Sciatic nerve (tissue), 2 donors: ENCODE measurements at places on chromosomes 16 and 17.

- no peak for DNase-seq
These were observed 4.4 kb downstream of the GJD3 start for GRCh38 chr17:40360091-40360490.

DNA sequence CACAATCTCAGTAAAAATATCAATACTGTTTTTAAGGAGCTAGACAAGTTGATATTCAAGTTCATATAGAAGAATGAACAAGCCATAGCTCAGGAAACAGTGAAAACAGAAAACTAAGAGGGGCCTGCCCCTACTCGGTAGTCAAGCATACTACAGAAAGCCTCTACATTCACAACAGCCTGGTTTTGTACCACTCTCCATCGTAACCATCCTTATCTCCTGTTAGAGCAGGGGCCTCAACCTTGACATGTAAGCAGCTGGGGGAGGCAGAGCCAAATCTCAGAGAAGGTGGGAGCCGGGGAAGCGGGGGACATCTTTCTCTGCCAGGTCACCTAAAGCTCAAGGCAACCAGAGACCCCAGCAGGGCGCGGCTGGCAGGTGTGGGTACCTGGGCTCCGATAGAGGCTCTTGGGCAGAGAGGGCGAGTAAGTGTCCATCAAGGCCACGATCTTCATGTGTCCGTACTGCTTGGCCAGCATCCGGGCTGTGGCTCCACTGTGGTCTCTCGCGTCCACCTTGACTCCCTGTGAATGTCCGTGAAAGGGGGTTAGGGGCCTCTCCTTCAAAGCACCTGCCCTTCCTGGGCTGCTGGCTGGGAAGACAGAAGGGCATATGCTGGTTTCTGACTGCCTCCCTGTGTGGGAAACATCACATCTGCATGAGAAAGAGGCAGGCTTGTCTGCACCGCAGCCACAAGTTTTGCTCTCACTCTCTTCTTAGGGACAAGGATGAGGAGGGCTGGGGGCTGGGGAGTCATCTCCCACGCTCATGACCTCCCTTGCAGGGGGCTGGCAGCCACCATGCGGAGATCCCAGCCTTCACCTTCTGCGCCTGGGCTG lies 20.2 kb downstream of the ANKS3 start:
- DNase-seq = no peak

DNA sequence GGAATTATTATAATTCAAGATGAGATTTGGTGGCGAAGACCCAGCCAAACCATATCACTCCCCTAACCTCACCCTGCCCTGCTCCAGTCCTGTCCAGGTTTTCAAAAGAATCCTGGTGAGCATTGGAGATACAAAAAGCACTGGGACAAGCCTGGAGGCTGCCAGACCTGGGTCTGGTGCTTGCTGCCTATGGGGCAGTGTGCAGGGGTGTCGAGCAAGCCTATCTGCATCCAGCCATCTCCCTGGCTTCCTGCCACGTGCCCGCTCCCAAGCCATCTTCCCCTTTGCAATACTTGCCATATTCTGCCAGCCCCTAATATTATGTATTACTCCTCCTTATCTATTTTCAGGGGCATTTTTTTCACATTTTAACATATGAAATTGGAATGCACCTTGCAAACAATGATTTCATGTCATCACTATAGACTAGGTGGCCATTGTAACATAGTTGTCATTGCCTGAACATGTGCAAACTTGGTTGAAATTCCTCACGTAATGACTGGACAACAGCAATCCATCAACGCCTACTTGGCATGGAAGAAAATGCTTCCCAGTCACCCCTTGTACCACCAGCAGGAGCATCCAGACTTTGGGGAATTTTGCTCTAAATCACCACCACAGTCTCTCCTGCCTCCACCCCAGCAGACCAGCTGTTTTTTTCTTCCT lies 8.1 kb upstream of the KDM8 start:
- DNase-seq = no peak

GRCh38 chr17:1773696-1774181 lies 11.9 kb downstream of the SERPINF1 start:
- DNase-seq = no peak

- DNase-seq = no peak
These were observed 58.5 kb downstream of the NUP93 start for GRCh38 chr16:56788435-56788834.

GRCh38 chr16:3577302-3577752 lies at the start of gene NLRC3:
Gene NLRC3 (minus strand): TSS chr16:3577403. CDS start chr16:3565036, 12,367 bp downstream.
- no peak for DNase-seq

DNA sequence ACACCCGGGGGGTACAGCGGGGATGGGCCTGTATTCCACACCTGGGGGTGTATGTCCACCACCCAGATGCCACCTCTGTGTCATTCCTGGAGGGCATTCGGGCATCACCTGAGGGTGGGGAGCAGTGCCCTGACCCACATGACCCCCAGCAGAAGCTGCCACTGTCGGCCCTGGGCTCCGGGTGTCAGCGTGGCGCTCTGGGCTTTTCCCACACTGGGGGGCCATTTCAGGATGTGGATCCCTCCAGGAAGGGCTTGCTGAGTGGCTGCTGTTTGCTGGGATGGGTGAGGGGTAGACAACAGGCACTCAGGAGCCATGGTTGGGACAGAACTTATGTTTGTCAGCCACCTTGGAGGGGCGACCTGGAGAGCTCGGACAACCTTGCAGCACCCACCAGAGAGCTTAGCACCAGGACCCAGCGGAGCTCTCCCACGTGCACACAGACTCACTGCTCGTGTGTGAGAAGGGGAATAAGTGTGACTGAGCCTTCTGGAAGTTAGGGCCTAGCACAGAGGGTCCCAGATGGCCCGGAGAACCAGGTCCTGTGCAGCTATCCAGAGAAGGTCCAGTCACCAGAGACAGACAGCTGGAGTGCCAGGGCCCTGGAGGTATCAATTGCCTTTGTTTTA lies 102.7 kb downstream of the METRNL start:
- peak; percentile 52 for DNase-seq

- no peak for DNase-seq
These were observed 31.8 kb downstream of the CCL4 start for GRCh38 chr17:36135465-36135864.

DNA sequence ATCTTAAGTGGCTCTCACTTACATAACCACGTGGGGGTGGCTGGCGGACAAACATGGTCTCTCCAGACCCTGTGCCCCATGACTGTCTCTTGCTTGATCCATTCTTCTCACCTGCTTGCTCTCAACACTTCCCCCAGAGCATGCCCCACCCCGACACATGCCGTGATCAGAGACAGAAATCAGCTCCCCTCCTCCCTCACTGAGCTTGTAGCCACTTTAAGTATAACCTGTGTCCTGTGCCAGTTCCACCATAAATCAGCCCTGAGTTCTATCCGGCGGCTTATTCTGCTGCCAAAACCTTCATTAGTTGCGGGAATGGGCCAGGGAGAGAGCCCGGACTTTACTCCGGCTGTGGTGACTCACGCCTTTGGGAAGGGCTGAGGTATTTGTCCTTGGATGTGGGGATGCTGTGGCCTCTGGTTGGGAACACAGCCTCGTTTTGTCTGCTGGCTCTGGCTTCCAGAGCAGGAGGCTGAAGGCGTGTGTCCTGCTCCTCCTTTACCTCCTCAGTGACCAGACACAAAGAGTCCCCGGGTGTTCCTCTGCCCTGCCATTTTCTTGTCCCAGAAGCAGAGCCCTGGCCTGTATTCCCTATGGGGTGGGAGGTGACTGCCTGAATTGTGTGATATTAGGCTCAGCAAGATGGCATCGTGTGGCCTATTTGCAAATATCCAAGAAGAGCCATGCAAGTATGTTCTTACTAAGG lies 21.1 kb downstream of the ANKRD40 start:
- DNase-seq = no peak

GRCh38 chr16:27238591-27238990 lies 30.0 kb downstream of the NSMCE1 start:
- DNase-seq = peak; percentile 19

GRCh38 chr17:39219647-39220154 lies 6.0 kb downstream of the STAC2 start:
- DNase-seq = no peak

DNA sequence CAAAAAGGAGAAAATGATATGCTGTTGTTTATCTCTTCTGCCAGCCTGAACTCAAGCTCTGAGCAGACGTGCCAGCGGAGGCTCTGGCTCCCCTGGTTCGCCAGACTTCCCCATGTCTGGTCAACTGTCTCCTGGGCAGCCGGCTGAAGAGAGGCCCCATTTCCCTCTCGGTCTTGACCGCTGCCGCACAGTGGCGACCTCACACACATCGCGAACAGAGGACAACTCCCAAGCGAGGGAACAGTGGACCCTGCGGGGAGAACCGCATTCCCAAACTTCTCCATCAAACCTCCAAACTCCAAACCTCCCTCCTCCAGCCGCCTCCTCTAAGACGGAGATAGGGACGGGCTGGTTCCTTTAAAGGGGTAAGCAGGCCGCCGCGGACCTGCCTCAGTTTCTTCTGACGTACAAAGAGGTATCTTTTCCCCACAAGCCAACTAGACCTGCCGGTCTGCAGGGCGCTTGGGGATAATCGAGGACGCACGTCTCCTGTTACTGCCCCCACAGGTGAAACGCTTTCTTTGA lies 24.9 kb upstream of the RFFL start:
- DNase-seq = peak; percentile 72

DNA sequence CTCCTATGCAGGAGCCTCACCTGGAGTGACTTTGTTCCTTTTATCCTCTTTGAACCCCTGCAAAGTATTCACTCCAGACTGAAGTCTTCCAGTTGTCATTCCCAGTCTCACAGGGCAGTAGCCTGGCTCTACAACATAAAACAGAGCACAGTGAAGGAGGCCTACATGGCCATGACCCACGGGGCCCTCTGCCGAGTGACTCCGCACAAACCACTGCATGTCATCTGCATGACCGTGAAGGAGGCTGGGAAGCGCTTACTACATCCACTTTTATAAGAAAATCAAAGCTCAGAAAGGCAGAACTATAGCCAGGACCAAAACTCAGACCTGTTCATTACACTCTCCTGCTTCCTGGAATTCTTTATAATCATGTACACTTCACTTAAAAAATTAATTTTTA lies 42.5 kb downstream of the BRD7 start:
- DNase-seq = no peak

- DNase-seq = peak; percentile 81
These were observed 23.2 kb downstream of the ITGB3 start for GRCh38 chr17:47276868-47277267.

DNA sequence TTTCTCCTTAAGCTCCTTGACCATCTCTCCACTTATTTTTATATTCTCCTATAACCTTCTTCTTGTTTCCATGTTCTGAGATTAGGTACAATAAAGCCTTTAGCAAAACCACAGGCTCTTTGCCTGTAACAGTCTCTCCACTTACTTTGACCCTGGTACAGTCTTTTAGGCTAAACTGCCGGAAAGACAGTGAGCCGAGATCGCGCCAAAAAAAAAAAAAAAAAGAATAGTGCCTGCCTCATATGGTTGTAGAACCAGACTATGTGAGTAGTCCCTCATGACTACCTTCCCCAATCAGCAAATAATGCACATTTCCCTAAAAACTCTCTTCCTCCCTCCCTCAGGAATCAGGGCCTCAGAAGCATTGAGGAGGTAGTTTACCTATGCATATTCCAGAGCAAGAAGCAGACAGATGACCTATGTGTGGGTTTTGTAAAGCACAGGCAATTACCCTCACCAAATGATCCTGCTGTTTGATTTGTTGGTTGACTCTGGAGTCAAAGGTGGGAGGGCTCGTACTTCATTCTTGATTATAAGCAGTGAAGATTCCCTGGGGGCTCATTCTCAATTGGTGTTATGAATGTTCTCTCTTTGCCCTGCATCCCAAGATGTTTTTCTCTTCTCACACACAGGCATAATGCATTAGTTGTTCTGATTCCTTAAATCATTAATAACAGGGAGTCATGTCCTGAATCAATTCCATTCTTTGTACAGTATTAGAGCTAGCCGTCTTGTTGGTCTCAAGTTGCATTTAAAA lies 8.9 kb upstream of the NME1 start:
- DNase-seq = no peak

DNA sequence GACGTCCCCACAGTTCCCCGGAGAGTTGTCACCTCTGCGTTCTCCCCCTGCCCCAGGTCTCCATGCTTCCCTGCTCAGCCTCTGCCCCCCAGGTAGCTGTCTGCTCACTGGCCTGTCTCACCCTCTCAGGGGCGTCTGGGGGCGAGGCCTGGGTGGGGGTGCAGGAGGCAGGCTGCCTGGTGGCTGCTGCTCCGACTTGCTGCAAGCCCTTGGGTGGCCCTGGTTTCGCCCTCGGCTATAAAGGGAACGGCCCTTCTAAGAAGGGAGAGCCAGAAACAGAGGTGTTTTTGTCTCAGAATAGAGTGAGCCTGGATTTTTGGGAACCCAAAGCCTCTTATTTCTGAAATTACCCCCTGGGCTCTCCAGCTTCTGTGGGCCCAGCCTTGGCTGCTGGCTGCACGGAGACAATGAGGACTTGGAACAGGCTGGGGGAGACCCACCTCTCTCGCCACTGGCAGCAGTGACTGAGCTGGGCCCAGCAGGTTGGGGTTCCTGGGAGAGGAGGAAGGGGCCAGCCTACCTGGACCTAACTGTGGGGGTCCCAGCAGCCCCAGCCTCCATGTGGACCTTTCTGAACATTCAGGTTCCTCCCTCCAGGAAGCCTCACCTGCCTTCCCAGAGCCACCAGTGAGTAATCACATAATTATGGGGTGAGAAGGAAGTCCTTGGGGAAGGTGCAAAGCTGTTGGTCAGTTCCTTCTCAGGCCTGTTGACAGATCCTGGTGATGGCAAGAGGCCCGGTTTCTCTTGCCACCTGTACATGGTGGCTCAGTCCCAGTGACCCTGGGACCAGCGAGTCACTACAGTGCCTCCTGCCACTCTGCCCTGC lies 15.5 kb upstream of the SPNS2 start:
- DNase-seq = no peak

GRCh38 chr17:30821871-30822723 lies 2.4 kb downstream of the CRLF3 start:
- DNase-seq = no peak

- no peak for DNase-seq
These were observed 25.1 kb downstream of the FA2H start for GRCh38 chr16:74749291-74750055.

- DNase-seq = peak; percentile 18
These were observed 177.2 kb upstream of the CHMP6 start for GRCh38 chr17:80814491-80814890.

DNA sequence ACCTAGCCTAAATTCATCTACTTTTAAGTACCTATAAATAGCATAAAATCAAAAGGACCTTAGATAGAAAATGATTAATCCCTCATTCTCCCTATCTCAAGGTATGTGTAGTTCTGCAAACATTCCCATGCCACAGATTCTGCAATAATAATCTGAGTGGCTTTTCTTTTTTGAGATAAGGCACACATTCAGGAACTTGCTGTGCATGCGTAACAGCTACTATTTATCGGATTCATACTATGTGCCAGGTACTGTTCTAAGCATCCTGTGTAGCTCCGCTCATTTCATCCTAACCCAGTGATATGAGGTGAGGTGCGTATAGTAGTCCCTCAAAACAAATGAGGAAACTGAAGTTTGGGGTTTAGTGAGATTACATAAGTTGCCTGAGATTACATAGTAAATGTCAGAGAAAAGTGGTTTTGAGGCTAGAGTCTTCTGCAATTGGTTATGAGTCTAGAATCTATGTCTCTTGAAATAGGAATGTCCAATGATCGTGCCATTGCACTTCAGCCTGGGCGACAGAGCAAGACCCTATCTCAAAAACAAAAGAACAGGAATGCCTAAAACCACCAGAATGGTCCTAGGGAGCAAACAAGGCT lies 2.0 kb upstream of the ZNF263 start:
- no peak for DNase-seq
